Stimulated activated CD8-positive, alpha-beta memory T cell treated with anti-CD3 and anti-CD28 coated beads, Interleukin-7, amount 100 ng/mL, for 1 hour (primary cell): ENCODE measurements at places on chromosomes 3 and 15.

DNA sequence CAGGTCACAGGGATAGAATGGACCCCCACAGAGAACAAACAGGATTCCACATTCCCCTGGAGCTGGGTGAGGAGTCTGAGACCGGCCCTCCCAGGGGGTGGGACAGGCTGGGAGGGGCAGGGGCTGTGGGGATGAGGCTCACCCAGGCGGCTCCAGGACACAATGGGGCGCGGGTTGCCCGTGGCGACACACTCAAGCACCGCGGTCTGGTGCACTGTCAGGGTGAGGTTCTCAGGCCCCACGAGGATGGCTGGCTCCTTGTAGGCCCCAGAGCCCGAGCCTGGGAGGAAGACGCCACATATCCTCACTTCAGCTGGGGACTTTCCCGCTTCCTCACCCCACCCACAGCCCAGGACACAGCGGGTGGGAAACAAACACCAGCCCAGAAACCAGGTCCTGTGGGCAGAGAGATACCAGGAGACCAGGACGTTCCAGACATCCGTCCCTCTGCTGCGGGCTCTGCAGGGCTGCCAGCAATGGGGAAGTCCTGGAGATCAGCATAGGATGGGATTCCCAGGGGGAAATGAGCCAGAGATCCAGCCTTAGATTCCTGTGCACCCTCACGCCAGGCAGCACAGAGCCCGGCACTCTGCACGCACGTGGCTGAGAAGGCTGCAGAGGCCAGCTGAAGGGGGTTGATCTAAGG is 30.2 kb downstream of the RNU5B-1 start:
- DNase-seq = no peak

GRCh38 chr3:107581230-107581629 is 58.5 kb downstream of the BBX start:
- no peak for DNase-seq

- DNase-seq = no peak
Observed at GRCh38 chr3:46852839-46853355, 10.3 kb downstream of the MYL3 start.

DNA sequence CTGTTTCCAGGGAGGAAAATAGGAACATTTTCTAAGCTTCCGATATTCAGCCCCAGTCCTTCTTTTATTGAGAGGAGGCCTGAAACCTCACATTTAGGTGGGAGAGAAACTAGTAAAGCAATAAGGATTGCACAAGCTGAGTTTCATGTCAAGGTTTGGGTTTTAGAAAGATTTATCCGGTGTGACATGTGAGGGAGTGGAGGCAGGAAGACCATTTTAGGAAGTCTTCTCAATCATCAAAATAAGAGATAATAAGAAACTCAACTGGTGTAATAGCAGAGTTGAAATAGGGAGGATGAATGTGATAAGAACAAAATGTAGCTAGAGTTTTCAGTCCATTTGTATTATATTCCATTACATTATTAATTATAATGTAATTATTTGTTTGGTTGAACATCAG is 27.7 kb upstream of the CLDN16 start:
- no peak for DNase-seq

DNA sequence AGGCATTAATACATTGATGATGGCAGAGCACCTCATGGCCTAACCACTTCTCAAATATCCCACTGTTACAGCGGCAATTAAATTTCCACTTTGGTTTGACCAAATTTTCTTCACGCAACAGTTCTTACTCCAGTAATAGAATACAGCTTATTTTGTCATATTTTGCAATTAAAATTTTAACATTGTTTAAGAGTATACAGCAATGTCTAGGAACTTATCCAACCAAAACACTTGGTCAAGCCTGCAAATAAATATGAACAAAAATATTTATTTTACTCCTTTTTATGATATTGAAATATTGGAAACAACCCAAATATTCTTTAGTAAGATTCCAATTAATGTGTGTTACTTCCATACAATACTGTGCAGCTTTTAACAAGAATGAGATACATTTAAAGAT is 45.3 kb upstream of the C3orf80 start:
- no peak for DNase-seq

DNA sequence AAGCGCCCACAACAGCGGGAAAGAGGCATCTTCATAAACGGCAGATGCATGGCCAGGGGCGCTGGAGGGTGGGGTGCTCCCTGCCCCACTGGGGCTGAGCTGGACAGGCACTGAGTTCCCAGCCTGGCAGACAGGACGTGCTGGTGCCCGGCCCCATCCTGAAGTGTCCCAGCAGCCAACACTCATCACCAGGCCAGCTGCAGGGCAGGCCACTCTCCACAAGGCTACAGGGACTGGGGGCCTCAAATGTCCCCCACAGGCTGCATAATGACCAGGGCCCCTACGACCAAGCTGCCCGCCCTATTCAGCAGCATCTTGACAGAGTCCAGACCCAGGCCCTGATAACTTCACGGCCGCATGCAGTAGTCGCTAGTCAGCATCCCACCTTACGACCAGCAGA is 124.1 kb upstream of the IQSEC1 start:
- no peak for DNase-seq

DNA sequence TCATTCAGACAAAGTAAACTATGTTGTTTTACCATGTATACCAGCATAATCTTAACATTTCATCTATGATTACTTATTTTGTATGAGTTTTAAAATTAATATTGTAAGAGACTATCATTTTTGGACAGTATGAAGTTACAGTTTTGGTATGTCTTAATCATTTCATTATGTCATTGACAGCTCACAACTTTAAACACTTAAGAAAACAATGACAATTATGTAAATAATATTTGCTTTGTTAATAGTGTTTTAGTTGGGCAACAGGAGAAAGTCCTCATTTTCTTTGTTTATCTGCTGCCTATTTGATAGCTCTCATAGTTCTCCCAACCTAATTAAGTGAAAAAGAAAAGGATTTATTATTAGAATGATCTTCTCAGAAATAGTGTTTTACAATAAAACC is 80.2 kb downstream of the MEF2A start:
- no peak for DNase-seq

- DNase-seq = no peak
Observed at GRCh38 chr3:8157640-8158039, 344.0 kb upstream of the LMCD1 start.

- DNase-seq = no peak
Observed at GRCh38 chr15:89356634-89357298, 22.1 kb upstream of the POLG start.

DNA sequence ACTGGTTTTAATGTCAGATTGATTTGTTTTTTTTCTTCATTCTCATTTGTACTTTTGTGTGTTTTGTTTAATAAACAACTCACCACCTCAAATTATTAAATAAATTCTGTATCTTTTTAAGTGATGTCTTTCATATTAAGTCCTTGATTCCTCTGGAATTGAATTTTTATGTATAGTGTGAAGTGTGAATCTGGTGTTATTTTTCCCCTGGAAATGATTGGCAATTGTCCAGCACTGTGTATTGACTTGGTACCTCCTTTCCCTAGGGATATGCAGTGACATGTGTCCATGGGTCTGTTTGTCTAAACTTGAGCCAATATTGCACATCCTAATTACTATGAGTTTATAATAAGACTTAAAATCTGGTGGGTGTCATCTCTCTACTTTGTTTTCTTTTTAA is 2.1 kb downstream of the RNU5B-1 start:
- no peak for DNase-seq

- DNase-seq = no peak
Observed at GRCh38 chr15:73630921-73631362, 2.2 kb downstream of the NPTN start.

DNA sequence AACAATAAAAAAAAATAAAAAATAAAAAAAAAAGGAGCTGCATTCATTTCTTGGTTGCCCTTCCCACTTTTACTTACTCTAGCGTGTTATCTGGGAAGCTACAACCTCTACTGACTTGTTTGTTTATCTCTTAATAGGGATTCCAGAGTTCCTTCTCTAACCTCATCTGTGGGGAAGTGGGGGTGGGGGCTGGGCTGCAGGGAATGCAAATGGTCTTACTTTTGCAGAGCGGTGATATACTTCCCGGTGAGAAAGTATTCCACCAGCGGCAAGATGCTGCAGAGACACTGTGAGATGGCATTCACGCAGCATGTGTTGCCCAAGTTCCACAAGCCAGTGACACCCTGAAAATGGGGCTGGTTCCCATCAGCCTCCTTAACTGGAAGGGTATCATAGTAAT is 2.1 kb downstream of the USP50 start:
- no peak for DNase-seq

- no peak for DNase-seq
Observed at GRCh38 chr3:38477057-38477820, 18.9 kb upstream of the EXOG start.
